ENCODE measurements at places on chromosomes 3 and 15.

- DNase-seq: peak; percentile 31
Observed at GRCh38 chr3:156150434-156151066, 30.2 kb downstream of the KCNAB1 start.

DNA sequence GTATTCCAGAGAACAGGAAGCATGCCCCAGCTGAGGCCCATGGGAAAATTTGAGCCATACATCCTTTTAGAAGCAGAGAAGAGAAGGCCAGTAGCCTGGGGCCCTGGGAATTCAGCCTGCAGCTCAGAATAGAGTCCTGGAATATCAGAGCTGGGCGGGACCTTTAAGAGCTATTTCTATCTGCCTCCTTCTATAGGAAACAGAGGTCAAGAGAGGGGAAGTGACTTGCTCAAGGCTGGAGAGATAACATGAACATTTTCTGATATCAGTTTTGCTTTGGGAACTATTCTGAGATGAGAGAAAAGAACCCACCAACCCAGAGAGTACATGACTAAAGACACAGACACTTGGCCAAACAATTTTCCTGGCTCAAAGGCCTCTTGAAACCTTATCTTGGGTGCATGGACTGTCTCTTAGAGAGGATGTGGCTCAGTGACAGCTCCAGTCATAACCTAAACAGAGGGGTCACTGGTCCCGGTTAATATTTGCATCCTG, 26.0 kb downstream of the MASP1 start:
- DNase-seq: no peak

- DNase-seq: no peak
Observed at GRCh38 chr3:52106951-52107611, 47.1 kb downstream of the POC1A start.

- DNase-seq: no peak
Observed at GRCh38 chr3:43726521-43726920, 35.8 kb downstream of the ABHD5 start.

GRCh38 chr3:126126811-126127431, 43.0 kb upstream of the SLC41A3 start:
- no peak for DNase-seq

- DNase-seq: no peak
Observed at GRCh38 chr3:188918093-188918492, 253.7 kb upstream of the TPRG1 start.

GRCh38 chr3:27679691-27680090, 42.4 kb downstream of the EOMES start:
- no peak for DNase-seq

- DNase-seq: no peak
Observed at GRCh38 chr3:63582943-63583500, 69.5 kb upstream of the SNTN start.

DNA sequence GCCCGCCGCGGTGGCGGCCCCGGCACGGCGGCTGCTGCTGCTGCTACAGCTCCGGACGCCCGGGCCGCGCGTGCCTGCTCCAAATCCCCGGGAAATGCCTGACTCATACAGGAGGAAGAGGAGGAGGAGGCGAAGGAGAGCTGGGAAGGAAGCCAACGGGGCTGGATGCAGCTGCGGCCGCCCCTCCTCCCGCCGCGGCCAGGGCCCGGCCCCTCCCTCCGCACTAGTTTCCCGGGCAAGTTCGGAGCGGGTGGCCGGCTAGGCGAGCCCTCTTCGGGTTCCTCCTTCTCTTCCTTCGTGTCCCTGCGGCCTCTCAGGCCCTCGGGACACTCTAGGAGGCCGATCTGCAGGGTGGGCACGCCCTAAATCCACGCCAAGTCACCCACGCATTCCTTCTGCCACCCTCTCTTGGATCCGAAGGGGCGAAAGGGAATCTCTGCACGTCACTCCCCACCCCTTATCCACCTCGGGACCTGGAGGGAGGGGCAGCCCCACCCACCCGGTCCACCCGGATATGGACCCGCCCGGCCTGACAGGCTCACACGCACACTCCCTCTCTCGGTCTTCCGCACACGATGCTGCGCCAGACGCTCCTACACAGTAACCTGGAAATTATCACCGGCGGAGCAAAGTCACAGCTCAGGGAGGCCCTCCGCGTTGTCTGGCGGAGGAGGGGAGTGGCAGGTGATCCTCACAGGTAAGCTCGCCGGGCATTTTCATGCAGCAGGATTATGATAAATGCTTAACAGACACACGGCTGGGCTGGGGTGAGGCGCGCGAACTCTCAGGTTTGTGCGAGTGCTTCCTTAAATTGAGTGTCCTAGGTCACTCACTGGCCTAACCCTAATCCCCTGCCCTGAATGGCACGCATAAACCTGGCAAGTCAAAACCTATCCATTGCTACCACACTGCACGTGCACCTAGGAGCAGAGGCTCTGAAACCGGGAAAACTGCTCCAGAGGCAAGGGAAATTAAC, at the start of the genes OSBPL10 and ZNF860:
TSS of gene OSBPL10 (minus strand) at position 57 of the 976 bp plus-strand sequence. CDS start 83 bp downstream, outside the sequence.
TSS of gene ZNF860 (plus strand) at position 545 of the 976 bp plus-strand sequence. CDS start 7,330 bp downstream, outside the sequence.
- peak; percentile 32 for DNase-seq

DNA sequence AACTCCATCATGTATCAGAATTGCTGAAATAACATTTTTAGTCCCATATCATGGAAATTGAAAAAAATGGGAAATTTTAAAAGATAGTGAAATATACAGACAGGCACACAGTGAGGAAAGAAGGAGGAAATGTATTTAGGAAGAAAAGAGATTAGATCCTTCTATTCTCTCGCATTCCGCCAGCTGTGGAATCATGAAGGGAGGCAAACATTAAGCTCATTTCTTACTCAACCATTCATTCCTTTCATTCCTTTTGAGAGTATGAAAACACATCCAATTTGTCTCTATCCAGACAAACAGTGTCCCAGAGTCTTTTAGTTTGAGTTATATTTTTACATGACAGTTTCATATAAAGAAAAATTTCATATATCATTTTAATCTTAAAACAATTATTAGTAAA, 52.5 kb upstream of the KCNMB2 start:
- no peak for DNase-seq

- no peak for DNase-seq
Observed at GRCh38 chr15:29086001-29086400, 183.6 kb downstream of the NSMCE3 start.

- DNase-seq: no peak
Observed at GRCh38 chr3:179281825-179282224, 30.9 kb upstream of the KCNMB3 start.

- no peak for DNase-seq
Observed at GRCh38 chr3:112561484-112561733, 353 bp downstream of the ATG3 start.

- no peak for DNase-seq
Observed at GRCh38 chr3:37694284-37694675, 167.4 kb upstream of the CTDSPL start.

DNA sequence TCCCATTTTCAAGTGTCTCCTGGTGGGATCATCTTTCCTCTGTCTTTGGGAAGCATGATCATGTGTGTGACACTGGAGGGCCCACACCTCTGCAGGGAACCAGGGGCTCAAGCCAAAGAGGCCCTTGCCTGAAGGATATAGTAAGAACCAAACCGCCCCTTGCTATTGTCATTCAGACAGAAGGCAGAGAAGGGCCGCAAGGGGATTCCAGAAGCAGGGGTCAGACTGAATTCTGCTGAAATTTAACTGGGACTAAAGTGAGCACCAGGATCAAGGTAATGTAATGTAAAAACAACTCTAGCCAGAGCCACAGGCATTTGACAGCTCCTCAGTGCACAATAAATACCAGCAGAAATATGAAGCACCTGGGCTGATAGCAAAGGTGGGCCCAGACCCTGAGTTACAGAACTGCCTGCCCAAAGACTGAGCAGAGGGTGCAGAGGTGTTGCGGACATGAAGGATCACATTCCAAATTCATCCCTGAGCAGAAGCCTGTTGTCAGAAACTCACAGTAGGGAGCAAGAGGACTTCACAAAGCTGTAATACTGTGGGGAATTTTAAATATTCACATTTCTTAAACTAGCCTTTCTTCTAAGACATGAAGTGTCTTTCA, 46.0 kb upstream of the RASGRF1 start:
- DNase-seq: no peak

DNA sequence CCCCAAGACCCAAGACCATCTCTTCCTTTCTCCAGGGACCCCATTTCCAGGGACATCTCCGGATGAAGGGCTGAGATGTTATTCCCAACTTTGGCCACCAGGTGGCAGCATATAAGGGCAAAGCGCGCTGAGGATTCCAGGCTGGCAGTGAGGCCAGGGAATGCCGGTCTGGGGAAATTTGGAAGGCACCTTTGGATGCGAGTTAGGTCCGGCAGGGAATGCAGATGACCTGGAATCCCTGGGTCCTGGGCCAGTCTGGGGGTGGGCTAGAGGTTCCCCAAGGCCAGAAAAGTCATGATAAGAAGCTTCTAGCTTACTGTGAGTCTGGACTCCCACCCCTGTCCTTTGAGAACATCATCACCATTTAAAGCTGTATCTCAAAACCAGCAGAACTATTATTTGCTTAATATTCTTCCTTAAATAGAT, 1.6 kb upstream of the CHST13 start:
- peak; percentile 45 for DNase-seq

DNA sequence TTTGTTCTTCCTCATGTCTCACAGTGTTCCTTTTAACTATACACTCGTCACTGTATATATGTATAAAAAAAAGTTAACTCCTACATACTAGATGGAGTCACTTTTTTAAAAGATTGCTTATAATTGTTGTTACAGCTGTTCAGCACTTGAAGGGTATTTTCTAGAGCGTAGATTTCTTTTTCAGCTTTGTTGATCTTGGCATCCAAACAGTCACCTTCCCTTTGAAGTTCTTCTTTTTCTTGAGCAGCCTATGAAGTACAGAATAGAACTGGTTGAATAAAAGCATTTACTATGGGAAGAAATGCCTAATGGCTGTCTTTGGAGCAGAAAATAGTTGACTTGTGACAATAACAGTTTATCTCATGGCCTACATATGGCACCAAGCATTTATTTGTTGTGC, 17.8 kb downstream of the TTC14 start:
- no peak for DNase-seq

- DNase-seq: no peak
Observed at GRCh38 chr3:172161959-172162358, 122.6 kb downstream of the FNDC3B start.

GRCh38 chr3:146218880-146219866, 31.7 kb downstream of the PLSCR4 start:
- peak; percentile 32 for DNase-seq

- DNase-seq: no peak
Observed at GRCh38 chr15:100055821-100056220, 286.0 kb downstream of the ADAMTS17 start.

GRCh38 chr3:148598619-148599018, 99.1 kb upstream of the AGTR1 start:
- DNase-seq: no peak

DNA sequence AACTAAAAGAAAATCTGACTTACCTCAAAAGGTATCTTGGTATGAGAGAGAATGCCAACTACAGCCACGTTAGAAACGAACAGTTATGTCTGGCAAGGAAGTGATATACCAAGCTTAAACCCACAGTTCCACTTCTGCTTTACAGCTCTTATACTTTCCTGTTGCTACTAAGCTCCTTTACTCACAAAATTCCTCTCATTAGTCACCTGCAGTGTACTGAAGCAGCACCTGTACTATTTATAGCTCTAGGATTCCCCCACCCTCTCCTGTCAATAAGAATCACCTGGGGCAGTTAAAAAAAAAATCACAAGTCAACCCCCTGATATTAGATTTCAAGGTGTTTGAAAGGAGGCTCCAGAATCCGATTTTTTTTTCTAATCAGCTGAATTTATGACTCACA, 2.9 kb upstream of the TMEM266 start:
- no peak for DNase-seq

- no peak for DNase-seq
Observed at GRCh38 chr3:144770281-144770680, 798.7 kb downstream of the DIPK2A start.

DNA sequence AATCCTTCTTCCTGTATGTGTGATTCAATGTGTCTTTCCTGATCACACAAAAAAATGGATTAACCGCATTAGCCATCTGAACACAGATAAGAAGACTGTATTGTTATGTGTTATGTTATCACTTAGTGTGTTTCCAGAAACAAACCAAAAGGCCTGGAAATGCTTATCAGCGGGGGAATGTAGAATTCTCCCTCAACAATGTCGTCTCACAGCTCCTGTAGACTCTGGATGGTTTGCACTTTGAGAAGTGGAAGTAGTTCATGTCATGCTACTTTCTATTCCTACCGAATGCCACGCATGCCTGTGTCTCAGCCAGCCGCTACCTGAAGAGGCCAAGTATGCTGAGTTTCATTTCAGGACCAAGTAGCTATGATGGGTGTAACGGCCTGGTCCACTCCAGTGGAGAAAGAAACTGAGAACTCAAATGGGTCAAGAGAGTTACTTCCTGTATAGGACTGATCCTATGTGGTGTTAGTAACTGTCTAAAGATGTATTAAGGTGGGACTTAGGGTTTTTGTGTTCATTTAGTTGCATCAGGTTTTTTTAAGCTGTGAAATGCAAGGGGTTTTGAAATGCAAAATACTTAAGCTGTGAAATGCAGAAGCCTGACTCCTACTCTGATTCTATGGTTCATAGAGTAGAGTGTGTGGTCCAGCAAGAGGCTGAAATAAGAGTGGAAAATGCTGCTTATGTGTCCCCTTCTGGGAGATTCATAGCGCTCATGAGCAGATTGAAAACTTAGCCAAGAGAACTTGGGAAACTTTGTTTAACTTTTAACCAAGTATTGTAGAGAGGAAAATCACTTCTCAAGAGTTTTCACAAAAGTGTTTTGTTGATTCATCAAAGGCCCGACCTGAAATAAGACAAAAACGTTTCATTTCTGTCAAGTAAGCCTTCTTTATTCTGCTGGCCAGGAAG, 118.5 kb upstream of the LMOD3 start:
- no peak for DNase-seq

GRCh38 chr3:131802029-131802428, 232.8 kb downstream of the CPNE4 start:
- DNase-seq: no peak

- DNase-seq: no peak
Observed at GRCh38 chr3:184496933-184497332, 64.7 kb upstream of the EPHB3 start.

- DNase-seq: no peak
Observed at GRCh38 chr3:106232956-106233355, 364.1 kb upstream of the CBLB start.

DNA sequence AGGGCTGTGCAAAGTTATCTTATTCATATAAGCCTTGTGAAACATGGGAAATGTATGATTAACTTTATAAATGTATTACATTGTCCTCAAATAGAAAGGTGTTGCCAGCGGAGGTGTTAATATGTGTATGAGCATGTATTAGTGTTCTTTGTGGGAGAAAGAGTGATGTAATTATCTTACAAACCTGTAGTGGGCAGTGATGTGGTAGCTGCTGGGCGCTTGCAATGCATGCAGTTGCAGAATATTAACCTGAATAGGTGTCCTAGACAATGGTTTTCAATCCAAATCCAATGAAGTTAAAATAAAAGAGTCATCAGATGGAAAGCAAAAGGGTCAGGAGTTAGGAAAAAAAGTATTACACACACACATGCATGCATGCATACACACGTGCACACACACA, 881.3 kb upstream of the CADM2 start:
- no peak for DNase-seq

DNA sequence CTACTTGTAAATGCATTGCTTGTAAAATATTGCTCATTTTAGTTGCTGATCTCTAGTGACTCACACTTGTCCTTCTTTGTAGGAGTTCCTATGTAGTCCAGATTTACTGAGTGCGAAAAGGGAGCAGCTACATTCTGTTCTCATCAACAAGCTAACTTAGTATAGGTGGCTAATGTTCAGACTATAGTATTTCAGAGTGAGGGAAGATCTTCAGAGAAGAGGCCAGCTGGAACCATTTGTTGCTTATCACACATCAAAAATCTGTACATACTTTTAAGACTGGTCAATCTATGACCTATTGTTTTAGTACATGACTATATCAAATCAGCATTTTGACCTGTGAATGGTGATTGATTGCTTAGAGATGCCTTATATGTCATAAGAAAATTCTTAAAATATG, 71.3 kb upstream of the THSD4 start:
- no peak for DNase-seq

GRCh38 chr15:91468871-91469580, 369.0 kb downstream of the SV2B start:
- DNase-seq: peak; percentile 17
